Kidney epithelial cell (primary cell): ENCODE measurements at places on chromosomes 4 and X. TPM values are rescaled to one million over a fixed set of nuclear protein-coding genes. Genes with fewer than 3 reads are reported as not detected.

GRCh38 chr4:177023951-177024350, 231.2 kb upstream of the VEGFC start:
- DNase-seq: no peak

GRCh38 chr4:125849869-125850268, 535.1 kb downstream of the FAT4 start:
- peak; percentile 7 for DNase-seq

Gene CFAP99
- total RNA-seq: not detected in 2 replicates

Gene NDNF
- total RNA-seq: 0.08 and 0.21 TPM in 2 replicates

Gene CHIC1
- 6.2 and 11.8 TPM in 2 replicates for total RNA-seq

DNA sequence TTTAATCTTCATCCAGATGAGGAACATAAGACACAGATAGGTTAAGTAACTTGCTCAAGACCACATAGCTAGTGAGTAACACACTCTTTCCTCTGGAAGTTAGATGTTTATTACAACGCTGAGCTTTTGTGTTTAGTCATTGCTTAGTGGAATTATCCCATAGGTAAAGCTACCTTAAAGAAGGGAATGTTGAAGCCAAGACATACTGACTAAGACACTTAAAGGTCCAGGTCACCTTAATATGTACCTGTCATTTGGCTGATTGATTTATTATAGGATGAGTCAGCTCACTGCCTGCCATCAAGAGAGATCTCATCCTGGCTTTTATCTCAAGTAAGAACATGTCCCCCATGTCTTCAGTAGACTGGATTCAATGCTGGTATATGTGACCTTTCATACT, 53.4 kb downstream of the KDR start:
- no peak for DNase-seq

GRCh38 chr4:148151806-148152205, 290.4 kb downstream of the NR3C2 start:
- DNase-seq: no peak

Gene NXF2B
- not detected in 2 replicates for total RNA-seq

Gene PLXNB3
- 3.6 and 9.1 TPM in 2 replicates for total RNA-seq

DNA sequence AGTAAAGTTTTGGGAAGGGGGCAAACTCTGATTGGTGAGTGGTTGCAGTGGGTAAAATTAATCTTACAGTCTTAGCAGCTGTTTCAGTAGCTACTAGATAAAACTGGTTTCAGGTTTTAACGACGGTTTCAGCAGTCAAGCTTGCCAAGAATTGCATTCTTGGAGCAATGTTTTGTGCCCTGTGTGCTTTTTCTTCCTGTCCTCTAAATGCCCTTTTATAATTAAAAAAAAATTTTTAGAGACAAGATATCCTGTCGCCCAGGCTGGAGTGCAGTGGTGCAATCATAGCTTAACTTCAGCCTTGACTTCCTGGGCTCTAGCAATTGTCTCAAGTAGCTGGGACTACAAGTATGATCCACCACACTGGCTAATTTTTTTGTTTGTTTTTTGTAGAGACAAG, 6.3 kb upstream of the PPEF2 start:
- DNase-seq: no peak

DNA sequence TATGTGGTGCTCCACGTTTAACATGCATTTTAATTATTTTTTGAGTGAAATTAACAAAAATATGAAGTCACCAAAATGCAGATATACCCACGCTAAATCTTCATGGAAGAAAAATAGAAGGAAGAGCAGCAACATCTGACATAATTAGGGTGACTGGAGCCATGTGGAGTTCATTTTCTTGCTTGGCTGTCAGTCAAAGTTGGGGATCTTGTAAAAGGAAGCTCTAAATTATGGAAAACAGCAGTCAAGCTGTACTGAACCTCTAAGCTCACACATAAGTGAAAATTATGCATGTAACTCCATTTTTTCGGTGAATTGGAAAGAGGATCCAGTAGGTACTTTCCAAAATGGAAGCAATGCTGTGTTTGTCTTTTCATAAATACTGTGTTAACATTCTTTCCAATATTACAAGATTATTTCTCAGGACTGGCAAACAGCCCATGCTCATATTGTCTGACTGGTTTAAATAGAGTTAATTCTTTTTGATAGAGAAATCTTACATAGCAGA, 9.7 kb upstream of the PDGFC start:
- DNase-seq: no peak

DNA sequence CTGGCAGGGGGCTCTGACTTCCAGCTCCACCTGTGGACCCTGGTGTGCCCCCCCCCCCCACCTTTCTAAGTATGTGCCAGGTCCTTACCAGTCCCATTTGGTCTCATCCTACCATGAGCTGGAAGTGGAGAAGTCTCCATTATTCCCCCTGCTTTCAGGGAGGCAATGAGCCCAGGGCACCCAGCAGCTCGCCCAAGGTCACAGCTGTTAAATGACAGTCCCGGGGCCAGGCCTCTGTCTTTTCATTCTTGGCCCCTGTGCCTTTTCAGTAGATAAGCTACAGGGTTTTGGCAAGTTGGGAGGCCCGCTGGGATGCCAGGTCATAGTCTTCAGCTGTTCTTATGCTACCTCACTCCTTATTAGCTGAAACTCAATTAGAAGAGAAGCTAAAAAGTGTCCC, 249.1 kb downstream of the EVC2 start:
- DNase-seq: no peak

- no peak for DNase-seq
These were observed 18.9 kb downstream of the PRDM8 start for GRCh38 chr4:80216100-80216761.

- DNase-seq: no peak
These were observed 646.1 kb upstream of the FRG1 start for GRCh38 chr4:189294574-189294973.

- peak; percentile 32 for DNase-seq
These were observed 336.3 kb upstream of the BMP3 start for GRCh38 chr4:80694171-80694570.

- DNase-seq: no peak
These were observed 30.6 kb downstream of the BBS12 start for GRCh38 chr4:122762966-122763716.

Gene SLC16A2
- total RNA-seq: 3.6 and 5.0 TPM in 2 replicates

Gene PABPC1L2A
- total RNA-seq: not detected in 2 replicates

GRCh38 chr4:114368751-114369150, 229.9 kb upstream of the UGT8 start:
- DNase-seq: no peak

DNA sequence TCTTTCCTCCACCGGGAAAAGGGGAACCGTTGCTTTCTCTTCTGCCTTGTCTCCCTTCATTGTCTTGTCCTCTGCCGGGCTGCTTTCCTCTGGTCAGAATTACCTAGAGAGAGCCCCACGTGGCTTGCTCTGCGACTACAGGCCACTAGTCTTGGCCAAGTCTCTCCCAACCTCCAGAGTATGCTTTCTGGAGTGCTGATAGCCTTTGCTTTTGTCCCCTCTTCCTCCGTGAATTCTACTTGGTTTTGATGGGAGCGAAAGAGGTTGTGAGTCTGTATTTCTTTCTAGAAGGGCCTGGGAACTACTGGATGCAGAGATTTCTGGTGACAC, 5.3 kb upstream of the POU4F2 start:
- DNase-seq: no peak

DNA sequence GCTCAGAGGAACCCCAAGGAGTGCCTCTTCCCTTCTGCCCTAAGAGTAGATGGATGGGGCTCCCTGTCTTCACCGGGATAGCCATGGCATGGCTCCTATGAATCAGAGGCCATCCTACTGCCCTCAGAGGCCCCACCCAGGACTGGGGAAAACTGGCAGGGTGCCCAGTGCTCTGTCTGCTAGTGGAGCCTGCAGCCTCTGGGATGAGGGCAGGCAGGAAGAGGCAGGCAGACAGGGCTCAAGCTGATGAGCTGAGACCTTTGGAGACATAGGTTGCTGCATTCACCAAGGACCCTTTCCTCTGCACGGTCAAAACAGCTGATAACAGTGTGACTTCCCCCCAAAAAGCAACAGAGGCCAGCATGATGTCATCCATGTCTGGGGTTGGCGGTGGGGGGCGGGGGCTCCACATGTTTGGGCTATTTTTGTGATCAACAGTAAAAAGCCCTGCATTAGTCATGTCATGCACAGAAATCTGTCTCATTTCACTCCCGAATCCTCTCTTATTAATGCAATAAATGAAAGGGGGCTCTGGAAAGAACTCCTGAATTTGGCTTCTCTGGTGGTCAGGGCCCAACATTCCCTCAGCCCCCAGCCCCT, 207.6 kb upstream of the MAMLD1 start:
- DNase-seq: peak; percentile 10

DNA sequence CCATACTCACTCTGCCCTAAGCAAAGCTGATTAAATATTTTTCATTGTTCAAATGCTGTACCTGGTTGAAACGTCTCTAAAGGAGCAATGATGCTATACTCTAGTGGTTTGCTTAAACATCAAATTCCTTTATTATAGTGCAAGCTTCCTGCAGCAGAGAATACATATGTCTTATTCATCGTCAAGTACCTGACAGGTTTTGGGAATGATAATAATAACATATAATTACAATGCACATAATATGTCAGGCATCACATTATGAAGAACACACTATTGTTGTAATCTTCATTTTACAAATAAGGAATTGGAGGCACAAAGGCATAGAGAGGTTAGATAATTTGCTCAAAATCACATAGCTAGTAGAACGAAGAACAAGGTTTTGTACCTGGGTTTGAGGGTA, 151.6 kb downstream of the GRIA2 start:
- DNase-seq: no peak

- DNase-seq: no peak
These were observed 16.3 kb downstream of the CPZ start for GRCh38 chr4:8608714-8609391.

Gene SASH3
- not detected in 2 replicates for total RNA-seq

Gene APELA
- not detected in 2 replicates for total RNA-seq

Gene PAGE2
- not detected in 2 replicates for total RNA-seq

GRCh38 chr4:112402098-112402497, 104.9 kb downstream of the ALPK1 start:
- no peak for DNase-seq

GRCh38 chr4:176313596-176314336, 6.0 kb upstream of the SPCS3 start:
- no peak for DNase-seq

Gene GRIA2
- total RNA-seq: not detected in 2 replicates

DNA sequence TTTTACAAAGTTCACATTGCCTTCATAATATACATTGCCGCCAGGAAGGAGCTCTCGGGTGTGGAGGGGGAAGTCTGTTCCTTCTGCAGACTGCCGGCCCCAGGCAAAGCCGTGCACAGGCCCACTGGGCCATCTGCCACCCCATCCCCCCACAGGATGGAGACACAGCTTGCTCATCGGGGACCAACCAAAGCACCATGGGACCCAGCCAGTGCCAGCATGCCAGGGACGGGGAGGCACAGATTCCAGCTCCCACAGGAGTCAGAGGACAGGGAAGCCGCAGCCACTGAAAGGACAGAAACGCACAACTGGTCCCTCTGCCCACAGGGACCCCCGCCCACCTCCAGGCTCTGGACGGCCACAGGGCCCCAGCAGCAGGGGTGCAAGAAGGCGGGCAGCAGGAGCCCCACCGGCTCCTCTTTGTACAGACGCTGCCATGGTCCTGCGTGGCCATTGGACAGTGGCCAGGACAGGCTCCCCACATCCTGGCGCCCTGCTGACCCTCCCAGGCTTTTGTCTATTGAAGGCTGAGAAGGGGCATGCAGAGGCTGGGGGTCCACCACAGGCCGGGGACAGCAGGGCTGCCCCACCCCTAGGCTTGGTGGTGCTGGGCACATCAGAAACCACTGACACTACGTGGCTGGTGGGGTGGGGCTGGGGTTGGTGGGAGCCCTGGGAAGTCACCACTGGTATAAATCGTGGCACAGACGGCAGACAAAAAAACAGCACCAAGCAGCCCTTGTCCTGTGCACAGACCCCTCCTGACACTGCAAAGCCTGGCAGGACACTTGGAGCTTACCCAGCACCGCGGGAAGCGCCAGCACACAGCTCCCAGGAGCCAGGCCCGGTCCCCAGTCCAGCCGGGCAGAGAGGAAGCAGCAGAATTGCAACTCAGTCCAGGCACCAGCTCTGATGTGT, 89.0 kb downstream of the FAM53A start:
- DNase-seq: no peak

Gene RHOH
- total RNA-seq: not detected in 2 replicates

DNA sequence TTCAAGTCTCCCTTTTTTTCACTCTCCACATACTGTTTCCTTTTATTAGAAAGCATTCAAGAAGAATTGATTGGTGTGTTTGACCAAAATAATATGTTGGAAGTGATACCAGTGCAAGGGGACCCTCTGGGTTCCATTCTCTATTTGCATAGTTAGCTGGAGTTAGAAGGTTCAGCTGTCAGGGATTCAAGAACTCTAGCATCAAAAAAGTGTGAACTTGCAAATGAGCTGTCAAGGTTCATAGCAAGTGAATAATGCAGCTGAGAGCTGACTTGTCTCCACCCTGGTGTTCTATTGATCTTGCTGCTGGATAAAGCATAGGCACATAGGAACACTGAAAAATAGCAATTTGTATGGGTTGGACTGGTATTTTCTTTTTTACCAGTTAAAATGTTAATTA, 73.2 kb downstream of the SORBS2 start:
- no peak for DNase-seq

Gene KCND1
- total RNA-seq: 0.67 and 1.6 TPM in 2 replicates

DNA sequence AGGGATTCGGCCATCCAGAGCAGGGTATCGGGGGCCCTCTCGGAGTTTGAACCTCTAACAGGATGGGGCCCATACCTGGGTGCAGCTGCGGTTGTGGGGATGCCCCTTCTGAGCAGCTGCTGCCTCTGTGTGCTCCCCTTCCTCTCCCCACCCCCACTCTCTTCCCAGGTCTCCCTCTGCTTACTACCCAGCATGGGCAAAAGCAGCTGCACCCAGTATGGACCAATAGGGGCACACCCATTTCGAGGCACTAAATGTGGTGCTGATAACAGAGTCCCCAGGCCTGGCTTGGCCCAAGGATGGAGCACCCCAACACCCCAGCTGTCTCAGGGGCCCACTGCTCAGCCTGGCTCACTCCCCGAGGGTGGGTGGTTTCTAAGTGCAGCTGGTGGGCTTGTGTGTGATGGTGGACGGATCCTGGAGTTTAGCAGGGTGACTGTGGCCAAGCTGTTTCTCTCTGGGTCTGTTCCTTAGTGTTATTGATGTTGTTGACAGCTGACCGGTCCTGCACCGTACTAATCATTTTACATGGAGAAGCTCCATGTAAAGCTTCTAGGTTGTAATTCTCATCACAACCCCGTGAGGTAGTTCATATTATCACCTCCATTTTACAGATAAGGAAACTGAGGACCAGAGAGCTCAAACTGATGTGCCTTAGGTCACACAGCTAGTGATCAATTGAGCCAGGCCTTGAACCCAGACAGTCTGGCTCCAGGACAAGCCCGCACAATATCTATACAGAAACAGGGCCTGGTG, 13.1 kb upstream of the KIAA0232 start:
- DNase-seq: no peak

Gene HELT
- not detected in 2 replicates for total RNA-seq

Gene C4orf51
- not detected in 2 replicates for total RNA-seq

DNA sequence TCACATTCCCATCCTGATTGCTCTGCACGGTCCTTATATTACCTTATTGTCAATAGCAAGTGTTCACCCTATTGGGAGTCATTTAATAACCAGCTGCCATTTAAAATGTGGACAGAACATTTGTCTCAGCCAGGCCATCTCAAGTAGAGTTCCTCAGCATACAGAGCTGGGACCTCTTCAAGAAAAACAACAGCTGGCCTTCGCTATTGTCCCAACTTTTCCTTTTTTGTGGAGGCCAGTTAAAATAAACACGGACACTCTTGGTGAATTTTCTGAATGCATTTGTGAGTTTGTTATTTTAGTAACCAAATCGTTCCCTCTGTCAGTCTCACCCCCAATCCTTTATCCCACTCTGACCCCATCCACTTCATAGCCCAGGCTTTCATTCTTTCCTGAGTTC, 395.3 kb upstream of the PITX2 start:
- no peak for DNase-seq
